ENCODE measurements at places on chromosomes 11 and 22.

- DNase-seq: no peak
Observed at GRCh38 chr22:44623771-44624510, 78.1 kb upstream of the PRR5 start.

GRCh38 chr11:106821826-106822225 is 196.4 kb downstream of the GUCY1A2 start:
- no peak for DNase-seq

DNA sequence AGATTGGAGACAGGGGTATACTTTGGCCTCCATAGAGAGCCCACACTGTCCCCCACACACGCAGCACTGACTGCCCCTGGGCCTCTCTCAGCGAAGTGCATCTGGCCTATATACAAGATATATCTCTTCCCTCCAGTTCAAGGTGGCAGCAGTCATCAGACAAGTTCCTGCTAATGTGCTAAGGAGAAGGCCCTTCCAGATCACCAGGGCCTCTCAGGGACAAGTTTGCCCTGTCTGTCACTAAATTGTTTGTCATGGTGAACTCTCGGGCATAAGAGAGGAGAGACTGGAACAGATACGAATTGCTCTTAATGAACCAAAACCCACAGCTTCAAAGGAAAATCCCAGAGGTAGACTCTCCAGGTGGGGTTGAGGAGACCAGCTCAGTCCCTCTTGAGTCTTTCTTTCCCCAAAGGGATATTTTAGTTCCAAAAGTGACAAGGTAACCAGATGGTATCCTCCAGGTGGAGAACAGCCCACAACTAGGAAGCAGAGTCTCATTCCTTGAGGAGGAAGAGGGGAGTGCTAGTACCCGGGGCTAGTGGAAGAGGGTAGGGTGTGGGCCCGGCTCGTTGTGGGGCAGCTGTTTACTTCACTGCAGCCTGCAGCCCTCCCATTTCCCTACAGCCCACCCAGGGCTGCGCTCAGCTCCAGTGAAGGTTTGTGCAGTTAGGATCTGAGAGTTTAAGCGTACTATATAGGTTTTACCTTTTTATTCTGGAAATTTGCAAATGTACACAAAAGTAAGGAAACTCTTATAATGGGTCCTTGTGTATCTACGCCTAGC is 2.2 kb upstream of the SLC35C1 start:
- DNase-seq: no peak

GRCh38 chr11:108565653-108566052 is 27.9 kb downstream of the EXPH5 start:
- no peak for DNase-seq

GRCh38 chr11:31921081-31921480 is 110.0 kb upstream of the PAX6 start:
- no peak for DNase-seq

GRCh38 chr22:39174498-39175352 is 22.2 kb upstream of the CBX7 start:
- DNase-seq: peak; percentile 81

- DNase-seq: no peak
Observed at GRCh38 chr11:92681586-92681985, 287.9 kb upstream of the MTNR1B start.

DNA sequence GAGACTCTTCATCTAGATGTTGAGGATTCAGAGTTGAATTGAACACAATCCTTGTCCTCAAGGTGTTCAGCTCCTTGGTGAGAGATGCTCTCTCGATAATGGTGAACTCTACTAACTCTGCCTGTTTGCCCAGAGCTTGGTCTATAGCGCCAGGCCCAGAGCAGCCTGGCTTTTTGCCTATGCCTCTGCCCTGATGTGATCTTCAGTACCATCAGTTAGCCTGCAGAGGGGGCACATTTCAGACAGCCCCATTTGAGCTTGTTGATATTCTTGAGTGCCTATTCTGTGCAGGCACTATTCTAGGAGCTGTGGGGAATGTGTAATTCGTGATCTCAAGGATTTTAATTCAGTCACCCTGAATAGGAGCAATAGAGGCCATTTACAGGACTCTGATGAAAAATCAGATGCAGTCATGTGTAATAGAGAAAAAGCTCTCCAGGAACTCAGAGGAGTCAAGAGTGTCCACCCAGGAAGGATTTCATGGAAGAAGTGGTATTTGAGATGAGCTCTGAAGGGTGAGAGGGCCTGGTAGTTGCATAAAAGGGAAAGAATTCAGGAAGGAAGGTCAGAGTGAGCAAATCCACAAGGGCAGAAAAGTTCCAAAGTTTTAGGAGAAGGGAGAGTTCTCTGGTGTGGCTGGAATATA is 19.3 kb downstream of the GTPBP1 start:
- no peak for DNase-seq

DNA sequence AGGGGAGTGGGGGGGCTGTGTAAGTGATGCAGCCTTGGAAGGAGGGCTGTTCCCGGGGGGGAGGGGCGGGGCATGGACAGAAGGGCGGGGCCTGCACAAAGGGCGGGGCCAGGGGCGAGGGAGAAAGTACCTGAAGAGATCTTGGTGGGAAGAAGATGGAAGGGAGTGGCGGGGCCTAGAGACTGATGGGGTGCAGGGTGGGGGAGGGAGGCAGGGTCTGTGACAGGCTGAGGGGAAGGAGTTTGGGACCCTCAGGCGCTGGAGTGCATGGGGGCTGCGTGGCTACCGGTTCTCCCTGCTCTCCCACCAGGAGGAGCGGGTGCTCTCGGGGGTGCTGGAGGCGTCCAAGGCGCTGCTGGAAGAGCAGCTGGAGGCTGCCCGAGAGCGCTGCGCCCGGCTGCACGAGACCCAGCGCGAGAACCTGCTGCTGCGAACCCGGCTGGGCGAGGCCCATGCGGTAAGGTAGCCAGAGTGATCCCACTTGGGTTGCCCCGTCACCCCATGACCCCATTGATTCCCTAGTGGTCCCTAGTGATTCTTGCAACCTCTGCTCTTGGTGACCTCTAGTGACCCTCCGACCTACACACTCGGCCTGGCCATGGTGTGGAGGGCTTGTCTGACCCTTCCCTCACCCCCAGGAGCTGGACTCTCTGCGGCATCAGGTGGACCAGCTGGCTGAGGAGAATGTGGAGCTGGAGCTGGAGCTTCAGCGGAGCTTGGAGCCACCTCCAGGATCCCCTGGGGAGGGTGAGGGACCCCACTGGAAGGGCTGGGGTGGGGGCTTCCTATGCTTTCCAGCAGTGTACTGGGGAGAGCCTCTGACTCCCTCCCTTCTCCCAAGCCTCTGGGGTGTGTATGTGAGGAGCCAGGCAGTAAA is 3.1 kb downstream of the CCDC88B start:
- DNase-seq: no peak
